ENCODE measurements at places on chromosomes 7 and 10. TPM values are rescaled to one million over a fixed set of nuclear protein-coding genes. Genes with fewer than 3 reads are reported as not detected.

Gene INSIG1
- 201 TPM for total RNA-seq

Gene ZSCAN25
- 12.3 TPM for total RNA-seq

GRCh38 chr10:43113201-43114087 lies 24.8 kb upstream of the CSGALNACT2 start:
- no peak for DNase-seq

Gene BICC1
- not detected for total RNA-seq

GRCh38 chr10:98186681-98187080 lies 52.2 kb downstream of the R3HCC1L start:
- DNase-seq: no peak

- DNase-seq: no peak
These were observed 205.2 kb upstream of the PDE1C start for GRCh38 chr7:32275216-32276009.

- DNase-seq: peak; percentile 45
These were observed 101.5 kb downstream of the MICALL2 start for GRCh38 chr7:1357601-1358271.

Gene PLCE1
- total RNA-seq: not detected

DNA sequence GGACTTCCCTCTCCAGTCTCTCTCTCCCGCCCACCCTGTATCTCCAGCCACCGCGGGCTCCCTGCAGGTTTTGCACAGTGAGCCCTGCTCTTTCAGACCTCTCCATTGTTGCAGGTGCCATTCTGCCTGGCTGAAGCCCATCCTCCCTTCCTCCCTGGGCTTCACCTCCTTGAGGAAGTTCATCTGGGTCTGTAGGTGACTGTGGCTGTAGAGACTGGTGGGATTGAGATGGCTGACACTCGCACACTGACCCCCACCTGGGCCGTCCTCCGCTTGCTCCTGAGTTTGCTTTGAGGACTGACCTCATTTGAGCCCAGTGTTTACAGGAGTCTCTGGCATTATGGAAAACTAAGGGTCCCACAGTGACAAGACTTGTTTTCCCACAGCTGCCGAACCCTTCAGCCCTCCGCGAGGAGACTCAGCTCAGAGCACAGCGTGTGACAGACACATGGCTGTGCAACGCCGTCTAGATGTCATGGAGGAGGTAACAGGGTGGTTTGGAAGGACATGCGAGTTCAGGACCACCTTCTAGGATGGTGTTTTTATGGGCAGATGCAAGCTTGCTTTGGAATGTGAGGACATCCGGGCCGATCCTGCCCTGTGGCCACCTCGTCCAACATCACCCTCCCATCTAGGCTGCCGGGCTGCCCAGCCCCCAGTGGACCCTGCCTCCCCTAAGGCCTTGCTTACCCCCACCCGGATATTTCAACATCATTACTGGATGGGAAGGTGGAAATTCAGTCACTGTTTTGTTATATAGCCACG lies 9.3 kb downstream of the PLAC9 start:
- no peak for DNase-seq

DNA sequence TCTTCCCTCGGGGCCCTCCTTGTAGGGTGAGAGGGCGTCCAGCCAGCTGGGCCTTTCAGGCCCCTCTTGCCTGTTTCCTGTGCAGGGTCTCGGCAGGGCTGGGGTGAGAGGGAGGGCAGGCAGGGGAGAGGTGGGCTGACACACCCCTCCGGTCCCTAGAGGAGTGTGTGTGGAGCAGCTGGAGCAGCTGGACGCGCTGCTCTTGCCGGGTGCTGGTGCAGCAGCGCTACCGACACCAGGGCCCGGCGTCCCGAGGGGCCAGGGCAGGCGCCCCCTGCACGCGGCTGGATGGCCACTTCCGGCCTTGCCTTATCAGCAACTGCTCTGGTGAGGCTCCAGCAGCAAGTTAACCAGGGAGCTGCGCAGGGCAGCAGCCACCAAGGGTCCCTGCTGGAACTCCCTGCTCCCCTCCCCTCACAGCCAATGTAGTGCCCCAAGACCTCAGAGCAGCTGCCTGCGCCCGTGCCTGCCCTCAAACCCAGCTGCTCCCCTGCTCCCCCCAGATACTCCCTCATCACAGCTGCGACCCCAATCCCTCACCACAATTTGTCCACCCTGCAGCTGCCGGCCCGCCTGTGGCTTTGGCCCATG lies 15.7 kb upstream of the ZNF862 start:
- DNase-seq: no peak

Gene MKX
- not detected for total RNA-seq

Gene PON1
- not detected for total RNA-seq

GRCh38 chr7:123571684-123572083 lies 14.1 kb upstream of the NDUFA5 start:
- DNase-seq: peak; percentile 11

DNA sequence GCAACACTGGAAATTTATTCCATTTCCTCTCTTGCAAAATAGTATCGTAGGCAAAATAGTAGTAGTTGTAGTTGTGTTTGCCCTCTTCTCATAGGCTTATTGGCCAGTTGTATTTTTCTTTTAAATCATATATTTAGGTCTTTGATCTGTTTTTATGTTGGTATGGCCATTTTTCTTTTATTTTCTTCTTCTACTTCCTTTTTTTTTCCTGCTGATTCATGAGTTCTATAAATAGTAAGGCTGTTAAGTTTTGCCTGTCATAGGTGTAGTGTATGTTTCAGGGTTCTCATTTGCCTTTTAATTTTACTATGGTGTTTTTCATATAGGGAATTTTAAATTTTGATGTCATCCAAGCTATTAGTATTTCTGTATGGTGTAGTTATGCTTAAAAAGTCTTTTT lies 25.4 kb upstream of the MRC1 start:
- DNase-seq: no peak

Gene CALML3
- not detected for total RNA-seq

- no peak for DNase-seq
These were observed 595.8 kb upstream of the MKI67 start for GRCh38 chr10:128721963-128722445.

DNA sequence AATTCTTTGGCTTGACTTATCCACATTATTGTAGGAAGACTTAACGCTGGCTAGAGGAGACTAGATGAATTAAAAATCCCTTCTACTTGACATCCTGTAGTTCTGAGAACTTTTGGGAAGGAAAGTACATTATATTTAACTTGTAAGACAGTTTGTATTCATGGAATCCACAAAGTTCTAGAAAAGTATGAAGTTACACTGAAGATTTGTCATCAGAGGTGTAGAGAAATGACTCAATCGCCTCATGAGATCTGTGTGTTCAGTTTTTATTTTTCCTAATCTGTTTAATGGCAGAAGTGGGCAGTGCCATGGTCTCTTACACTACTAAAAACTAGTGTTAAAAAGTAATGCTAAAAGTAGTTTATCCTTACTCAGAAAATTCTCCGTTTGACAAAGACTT lies 89.1 kb upstream of the SMIM30 start:
- DNase-seq: no peak

DNA sequence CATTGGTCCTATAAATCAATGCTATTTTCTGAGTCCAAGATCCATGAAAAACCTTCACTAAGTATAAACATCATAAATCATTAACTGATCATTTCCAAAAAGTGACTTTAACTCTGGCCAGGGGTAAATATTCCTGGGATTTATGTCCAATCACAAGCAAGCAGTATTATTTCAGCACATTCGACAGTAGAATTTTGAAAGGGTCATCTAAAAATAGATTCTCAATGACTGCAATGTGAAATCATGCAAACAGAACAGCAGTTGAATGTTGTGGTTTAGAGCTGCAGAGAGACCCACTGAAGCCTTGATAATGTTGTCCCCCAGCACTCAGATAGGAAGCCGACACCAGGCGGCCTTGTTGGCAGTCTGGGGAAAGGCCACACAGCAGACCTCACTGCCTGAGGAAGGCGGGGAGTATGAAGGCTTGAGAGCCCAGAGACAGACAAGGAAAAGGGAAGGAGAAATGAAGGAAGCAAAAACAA lies 38.1 kb downstream of the FAM107B start:
- DNase-seq: no peak

Gene CPEB3
- 3.0 TPM for total RNA-seq
